Activated gamma-delta T cell treated with Interleukin-2 at 50 U/mL for 16 hours (primary cell): ENCODE measurements at places on chromosomes 7 and 10.

DNA sequence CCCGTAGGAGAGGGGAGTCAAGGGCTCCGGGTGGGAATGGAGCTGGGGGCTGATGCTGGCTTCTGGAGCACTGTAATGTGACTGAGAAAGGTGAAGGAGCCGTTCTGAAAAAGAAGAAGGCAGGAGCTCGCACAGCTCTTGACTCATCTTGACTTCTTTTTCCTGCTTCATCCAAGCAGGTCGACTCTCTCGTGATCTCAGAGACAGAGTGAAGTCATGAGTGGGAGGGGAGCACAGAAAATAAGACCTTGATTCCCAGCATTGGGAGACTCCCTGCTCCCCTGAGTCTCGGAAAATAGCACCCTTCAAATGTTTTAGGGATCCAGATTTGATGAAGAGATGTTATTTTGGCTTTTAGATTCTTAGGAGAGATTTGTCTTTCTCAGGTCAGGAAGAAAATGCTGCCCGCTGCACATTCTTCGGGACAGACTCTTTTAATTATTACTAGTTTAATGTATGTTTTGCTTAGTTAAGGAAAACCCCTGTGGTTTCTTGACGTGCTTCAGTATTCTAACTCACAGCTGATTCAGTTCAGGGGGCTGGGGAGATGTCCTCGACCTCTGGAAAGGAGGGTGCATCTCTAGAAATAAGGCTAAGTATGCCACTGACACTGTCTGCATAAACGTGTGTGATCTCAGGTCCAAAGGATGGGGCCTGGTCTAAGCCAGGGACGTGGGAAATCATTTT, 34.1 kb downstream of the EGFR start:
- DNase-seq = no peak

- DNase-seq = no peak
Measured at GRCh38 chr7:92002720-92003119, 62.1 kb downstream of the AKAP9 start.

- no peak for DNase-seq
Measured at GRCh38 chr10:48599830-48600134, 5.1 kb downstream of the ARHGAP22 start.

- DNase-seq = no peak
Measured at GRCh38 chr7:136957391-136957790, 88.9 kb downstream of the CHRM2 start.

DNA sequence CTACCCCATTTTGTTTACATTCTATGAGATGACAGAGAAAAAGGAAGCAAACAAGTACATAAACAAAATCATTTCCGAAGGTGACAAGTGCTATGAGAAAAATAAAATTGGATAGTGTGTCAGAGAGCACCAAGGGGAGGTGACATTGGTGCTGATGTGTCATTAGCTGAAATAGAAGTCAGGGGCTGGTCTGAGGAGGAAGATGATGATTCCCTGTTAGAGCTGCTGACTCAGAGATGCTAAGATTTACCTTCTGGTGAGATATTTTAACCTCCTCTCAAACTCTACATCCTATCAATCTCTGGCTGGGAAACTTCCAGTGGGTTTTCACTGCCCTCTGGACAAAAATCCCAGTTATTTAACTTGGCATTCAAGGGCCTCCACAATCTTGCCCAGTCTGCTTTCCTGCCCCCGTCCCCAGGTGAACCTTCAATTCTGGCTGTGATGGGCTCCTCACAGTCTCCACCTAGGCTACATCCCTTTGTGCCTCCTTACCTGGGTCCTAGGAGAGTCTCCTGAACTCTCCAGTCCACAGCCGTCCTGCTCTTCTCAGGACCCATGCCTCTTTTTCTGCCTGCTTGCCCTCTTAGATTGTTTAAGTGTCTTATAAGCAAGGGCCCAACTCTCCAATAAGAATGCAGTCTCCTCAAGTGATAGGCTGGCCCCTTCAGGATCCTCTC, 26.6 kb downstream of the DUSP5 start:
- DNase-seq = no peak

GRCh38 chr7:94623820-94624219, 32.1 kb downstream of the SGCE start:
- no peak for DNase-seq

DNA sequence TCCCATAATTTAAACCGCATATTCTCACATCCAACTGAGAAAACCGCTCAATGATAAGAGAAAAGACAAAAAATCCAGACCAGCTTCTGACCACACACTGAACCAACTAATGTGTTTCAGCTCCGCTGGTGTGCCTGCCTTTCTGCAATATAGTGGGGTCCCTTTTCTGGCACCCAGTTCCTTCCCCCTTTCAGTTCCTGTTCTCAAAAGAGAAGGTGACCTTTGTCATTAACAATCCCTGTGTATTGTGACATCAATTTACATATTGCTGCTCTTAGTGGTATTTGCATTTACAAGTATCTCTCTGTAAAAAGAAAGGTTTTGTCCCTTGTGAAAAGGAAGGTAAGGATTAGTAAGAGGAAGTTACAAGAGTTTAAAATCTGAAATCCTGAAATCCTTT, 1.4 kb downstream of the PPP1R17 start:
- no peak for DNase-seq

DNA sequence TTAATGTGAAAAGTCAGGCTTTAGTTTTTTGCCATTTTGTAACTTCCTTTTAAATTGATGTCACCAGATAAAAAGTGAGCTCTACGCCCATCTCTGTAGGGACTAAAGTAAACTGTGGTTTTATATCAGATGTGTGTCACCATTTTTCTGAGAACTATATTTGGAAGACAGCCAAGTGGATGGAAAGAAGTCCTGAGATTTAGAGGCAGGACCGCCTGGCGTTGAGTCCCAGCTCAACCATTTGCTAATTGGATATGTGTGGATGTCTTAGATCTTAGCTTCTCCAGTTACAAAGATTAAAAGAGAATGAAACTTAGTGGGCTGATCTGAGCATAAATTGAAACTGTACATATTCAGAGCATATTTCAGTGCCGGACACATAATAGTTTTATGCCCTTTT, 691.6 kb upstream of the CELF2 start:
- no peak for DNase-seq

DNA sequence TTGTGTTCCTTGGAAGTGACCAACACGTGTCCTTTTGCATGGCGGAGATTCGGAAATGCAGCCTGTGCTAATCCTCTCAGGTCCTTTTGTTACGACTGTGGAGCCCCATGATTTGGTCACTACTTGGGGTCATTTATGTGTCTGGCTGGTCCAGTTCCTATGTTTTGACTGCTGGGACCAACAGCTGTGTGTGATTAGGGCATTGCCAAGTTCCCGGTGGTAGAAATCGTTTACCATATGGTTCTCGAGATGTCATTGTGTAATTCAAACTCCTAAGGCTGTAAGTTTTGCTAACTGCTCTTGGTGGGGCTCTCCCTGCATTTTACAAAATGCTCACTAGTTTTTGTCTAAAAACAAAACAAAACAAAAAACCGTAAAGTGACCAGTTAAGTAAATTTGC, 62.0 kb downstream of the CCNY start:
- no peak for DNase-seq

DNA sequence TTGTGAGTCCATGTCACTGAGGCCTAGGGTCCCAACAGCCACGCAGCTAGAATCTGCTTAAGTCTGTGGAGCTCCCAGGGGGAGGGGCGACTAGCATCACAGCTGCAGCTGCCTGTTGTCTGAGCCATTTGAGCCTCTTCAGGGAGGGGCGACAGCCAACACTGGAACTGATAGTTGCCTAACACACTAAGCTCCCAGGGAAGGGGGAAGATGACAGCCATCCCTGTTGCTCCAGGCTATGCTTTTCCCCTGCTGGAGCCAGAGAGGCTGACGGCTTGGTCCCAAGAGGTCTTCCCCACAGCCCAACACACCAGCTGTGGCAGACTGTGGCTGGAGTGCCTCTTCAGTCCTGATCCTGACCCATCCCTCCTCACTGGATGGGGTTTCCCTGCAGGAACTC, 817.5 kb downstream of the NXPH1 start:
- DNase-seq = no peak

DNA sequence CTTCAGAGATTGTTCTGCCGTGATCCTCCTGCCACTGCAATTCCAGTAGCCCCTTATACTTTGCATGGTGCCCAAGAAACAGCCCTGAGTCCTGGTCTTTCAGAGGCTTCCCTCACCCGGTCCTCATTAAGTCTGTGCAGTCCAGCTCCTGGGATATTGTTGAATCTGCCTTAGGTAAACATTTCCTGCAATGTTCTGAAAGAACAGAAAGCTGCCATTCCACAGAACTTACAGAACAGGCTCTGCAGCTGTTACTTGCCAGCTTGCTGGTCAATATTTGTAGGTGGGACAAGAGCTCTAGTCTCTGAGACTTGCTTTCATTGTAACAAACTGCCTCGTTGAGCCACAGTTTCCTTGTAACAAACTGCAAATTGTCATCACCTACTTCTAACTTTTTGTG, 115.0 kb upstream of the KIF5B start:
- DNase-seq = no peak

GRCh38 chr7:123120286-123120685, 79.5 kb downstream of the SLC13A1 start:
- no peak for DNase-seq

GRCh38 chr10:30988831-30989435, 42.7 kb downstream of the ZNF438 start:
- no peak for DNase-seq

GRCh38 chr10:18829259-18829658, 170.0 kb downstream of the ARL5B start:
- no peak for DNase-seq

DNA sequence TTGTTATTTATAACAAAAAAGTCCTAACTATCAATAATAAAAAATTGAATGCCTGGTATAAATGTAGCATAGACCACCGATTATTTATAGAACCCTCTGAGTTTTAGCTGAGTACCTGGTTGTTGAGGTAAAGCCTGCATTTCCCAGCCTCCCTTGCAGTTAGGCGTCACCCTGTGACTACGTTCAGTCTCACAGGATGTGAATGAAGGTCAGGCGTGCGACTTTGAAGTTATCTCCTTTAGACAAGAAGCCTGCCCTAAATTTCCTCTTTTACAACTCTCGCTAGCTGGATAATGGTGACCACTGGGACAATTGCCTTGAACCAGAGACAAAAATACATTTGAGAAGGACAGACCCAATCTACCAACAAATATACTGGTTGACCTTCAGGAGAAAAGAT, 67.5 kb upstream of the TES start:
- no peak for DNase-seq

GRCh38 chr10:120492346-120492745, 35.3 kb downstream of the PLPP4 start:
- no peak for DNase-seq

DNA sequence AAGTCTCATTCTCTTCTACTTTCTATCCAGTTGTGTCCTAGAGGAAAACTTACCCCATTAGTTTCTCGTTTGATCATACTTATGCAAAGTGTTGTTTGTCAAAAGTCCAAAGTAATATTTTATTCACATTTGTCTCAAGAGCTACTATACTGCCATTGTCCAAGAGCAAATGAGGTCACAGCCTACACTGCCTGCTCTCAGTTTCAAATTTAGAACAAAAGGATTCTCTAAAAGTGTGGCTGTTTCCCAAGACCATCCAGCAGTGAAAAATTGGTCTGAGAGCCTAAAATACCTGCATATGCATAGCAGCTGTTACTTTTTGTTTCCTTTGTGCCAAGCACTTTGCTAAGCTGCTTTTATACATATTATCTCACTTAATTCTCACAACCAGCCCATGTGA, 439.5 kb upstream of the NFE2L3 start:
- DNase-seq = no peak

- peak; percentile 66 for DNase-seq
Measured at GRCh38 chr7:117119192-117119924, 166.1 kb downstream of the ST7 start.

- no peak for DNase-seq
Measured at GRCh38 chr7:139103057-139103815, 6.3 kb downstream of the ZC3HAV1 start.
